ENCODE measurements at places on chromosomes 1 and 21. TPM values are rescaled to one million over a fixed set of nuclear protein-coding genes. Genes with fewer than 3 reads are reported as not detected.
A peak's percentile ranks its signal among the peaks of the same experiment; 100 is the strongest.

CRNN gene
- not detected for total RNA-seq

DNA sequence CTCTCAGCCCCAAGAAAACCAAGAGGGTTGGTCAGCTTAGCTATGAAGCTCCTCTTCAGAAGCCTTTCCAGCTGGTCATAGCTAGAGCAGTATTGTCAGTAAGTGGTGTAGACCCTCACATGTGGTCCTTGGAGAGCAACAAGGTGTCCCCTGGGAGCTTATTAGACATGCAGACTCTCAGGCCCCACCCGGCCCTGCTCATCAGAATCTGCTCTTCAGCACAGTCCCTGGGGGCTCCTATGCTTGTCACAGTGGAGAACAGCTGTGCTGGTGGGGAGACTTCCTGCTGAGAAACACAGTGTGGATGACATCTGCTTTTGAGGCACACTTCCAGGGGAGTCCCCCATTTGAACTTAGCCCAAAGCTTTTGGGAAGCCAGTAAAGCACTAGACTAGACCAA lies 21.9 kb upstream of the NEK2 start:
- no peak overlapping the region for H3K4me3 ChIP-seq
- H3K36me3 ChIP-seq: no peaks in the 10 kb centered on the region
- DNase-seq: peak; percentile 79
- H3K27me3 ChIP-seq: no peaks in the 10 kb centered on the region

DNA sequence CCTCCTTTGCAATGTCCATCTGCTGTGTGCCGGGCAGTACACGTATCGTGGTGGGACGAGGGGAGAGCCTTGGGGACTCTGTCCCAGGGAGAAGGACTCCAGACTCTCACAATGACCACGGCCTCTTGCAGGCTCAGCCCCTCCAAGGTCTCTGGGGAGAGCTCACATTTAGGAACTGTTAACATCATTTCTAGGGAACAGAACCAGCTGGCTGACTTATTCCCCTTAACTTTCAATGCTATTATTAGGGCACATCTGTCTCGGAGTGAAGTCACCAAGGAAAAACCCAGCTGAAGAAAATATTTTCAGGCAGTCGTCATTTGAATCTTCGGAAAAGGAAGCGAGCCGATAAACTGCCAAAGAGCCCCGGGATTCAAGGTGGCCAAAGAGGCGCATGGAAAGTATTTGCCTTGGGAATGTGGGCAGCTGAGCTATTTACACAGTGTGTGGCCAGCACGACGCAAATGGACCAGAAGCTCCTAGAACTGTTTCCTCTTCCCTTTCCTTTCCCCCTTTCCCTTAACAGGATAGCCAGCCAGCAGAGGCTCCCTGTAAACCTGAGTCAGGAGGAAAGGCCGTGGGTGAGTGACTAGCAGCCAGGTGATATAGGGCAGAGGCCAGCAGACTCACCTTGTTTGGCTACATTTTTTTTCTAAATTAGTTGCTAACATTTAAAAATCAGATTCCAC lies 74.5 kb downstream of the ITPKB start:
- H3K4me1 ChIP-seq: peaks cover 47% of the 10 kb centered on the region
- no peak overlapping the region for H3K4me3 ChIP-seq
- H3K27me3 ChIP-seq: no peaks in the 10 kb centered on the region
- peaks cover 3% of the 10 kb centered on the region for H3K36me3 ChIP-seq
- DNase-seq: no peak

DNA sequence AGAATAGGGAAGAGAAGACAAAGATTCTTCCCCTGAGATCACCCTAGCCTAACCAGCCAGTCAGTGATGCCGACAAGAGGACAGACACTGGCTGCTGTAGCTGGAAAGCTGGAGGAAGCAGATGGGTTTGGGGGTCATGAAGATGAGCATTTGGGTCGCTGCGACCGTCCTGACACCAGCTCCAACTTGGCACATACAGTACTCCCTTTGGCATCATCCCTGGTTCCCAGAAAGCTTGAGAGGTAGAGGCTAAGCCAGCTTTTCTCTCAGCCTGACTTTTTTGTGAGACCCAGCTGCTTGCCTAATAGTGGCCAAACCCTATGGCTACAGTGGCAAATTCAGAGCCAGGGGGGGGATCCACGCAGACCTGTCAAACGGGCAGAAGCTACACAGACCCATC lies 43.0 kb upstream of the IKBKE start:
- H3K4me1 ChIP-seq: peaks cover 10% of the 10 kb centered on the region
- H3K4me3 ChIP-seq: no peak overlapping the region
- no peak overlapping the region for H3K27ac ChIP-seq

DNA sequence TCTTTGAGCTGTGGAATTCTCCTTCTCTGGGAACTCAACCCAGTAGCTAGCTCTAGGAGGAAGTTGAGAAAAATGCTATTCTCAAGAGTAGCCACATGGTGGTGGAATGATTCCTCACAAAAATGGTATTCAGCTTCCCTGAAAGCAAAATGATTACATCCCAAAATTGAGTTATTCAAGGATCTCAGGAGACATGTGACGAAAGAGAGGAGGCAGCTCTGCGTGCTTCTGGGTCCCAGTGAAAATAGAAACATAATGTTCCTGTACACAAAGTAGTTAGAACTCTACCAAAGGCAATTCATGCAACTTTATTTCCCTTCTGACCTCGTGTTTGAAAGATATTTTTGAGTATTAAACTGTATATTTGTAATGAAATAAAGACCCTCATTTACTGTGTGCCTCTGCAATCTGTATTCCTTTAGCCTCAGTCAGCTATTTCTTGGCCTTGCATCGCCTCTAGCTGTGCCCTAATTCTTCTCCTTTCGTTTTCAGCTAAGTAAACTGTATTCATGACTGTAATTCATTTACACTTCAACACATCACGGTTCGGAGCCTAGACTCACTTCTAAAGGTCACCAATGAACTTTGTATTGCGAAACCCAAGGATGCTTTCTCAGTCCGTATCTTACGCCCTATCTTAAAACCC lies 167.3 kb downstream of the FASLG start:
- H3K36me3 ChIP-seq: no peaks in the 10 kb centered on the region
- no peaks in the 10 kb centered on the region for H3K27me3 ChIP-seq
- H3K4me1 ChIP-seq: peaks cover 4% of the 10 kb centered on the region
- no peak overlapping the region for H3K4me3 ChIP-seq
- no peak for DNase-seq

All from GM12878 (cell line).